ENCODE measurements at places on chromosomes 4 and X. TPM values are rescaled to one million over a fixed set of nuclear protein-coding genes. Genes with fewer than 3 reads are reported as not detected.

SPATA4 gene
- 0.10 TPM for total RNA-seq

SPP1 gene
- total RNA-seq: 0.17 TPM

FSTL5 gene
- total RNA-seq: not detected

CDKL2 gene
- 1.7 TPM for total RNA-seq

ARHGAP4 gene
- total RNA-seq: 2.8 TPM

MAGEA2 gene
- not detected for total RNA-seq

FHDC1 gene
- total RNA-seq: 2.3 TPM

PROM1 gene
- not detected for total RNA-seq

ARL9 gene
- 0.60 TPM for total RNA-seq

CITED1 gene
- not detected for total RNA-seq

ZFP42 gene
- total RNA-seq: 11.2 TPM

ETDB gene
- total RNA-seq: not detected

APBB2 gene
- 52.4 TPM for total RNA-seq

CXCL8 gene
- total RNA-seq: 2.5 TPM

OFD1 gene
- total RNA-seq: 10.2 TPM

AADAT gene
- 7.6 TPM for total RNA-seq

STPG2 gene
- 0.07 TPM for total RNA-seq

FRG1 gene
- 44.7 TPM for total RNA-seq

GRIA3 gene
- total RNA-seq: not detected

GPR50 gene
- not detected for total RNA-seq

Data from foreskin keratinocyte (primary cell).